Fibroblast of skin of abdomen (primary cell): ENCODE measurements at places on chromosomes 2 and 18.

- DNase-seq, result no peak
These were observed 76.0 kb downstream of the ARHGAP15 start for GRCh38 chr2:143205106-143205764.

- no peak for DNase-seq
These were observed 251.7 kb upstream of the ST6GAL2 start for GRCh38 chr2:107137706-107138105.

DNA sequence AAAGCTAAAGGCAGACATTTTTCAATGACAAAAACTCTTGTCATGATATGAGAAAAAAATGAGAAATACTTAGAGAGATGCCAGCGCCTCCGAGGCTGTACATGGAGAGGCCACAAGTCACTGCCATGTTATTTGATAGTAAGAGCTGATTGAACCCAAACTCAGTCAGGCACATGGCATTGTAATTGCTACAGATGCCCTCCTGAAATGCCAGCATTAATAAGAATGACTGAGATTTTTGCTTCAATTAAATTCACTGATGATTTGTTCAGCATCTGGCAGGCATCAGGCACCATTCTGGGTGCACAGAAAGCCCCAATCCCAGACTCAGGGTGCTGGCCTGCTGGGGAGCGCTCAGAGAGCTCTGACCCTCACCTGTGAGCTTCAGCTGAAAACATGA lies 129.0 kb upstream of the PXDN start:
- DNase-seq, result no peak

DNA sequence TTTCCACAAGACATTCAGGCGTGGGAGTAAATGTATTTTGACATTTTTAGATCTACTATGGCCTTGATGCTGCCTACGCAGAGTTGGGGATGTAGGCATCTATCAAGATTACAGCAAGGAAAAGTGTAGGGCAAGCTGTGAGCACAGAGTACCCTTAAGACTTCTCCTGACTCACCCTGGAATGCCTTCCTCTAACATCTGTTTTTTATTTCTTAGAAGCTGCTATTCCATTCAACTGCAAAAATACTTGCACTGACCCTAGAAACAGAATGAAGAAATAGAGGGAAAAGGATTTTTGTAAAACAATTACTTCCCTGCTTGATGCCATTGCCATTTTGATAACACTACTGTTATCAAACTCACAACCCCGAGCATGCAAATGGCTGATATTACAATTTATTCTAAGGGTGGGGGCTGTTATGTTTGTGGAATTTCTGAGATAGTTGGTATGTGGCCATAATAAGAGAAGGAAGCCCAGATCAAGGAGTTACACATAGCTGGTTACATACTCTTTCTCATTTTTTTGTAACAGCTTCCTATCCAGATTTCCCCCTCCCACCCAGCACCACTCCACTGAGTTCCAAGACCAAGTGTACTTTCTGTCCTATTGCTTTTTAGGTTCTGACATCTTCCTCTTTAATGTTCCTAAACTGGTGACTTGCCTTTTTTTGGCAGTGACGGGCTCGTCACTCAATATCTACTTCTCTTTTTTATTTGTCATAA lies 6.0 kb upstream of the ROCK1 start:
- peak; percentile 93 for DNase-seq

DNA sequence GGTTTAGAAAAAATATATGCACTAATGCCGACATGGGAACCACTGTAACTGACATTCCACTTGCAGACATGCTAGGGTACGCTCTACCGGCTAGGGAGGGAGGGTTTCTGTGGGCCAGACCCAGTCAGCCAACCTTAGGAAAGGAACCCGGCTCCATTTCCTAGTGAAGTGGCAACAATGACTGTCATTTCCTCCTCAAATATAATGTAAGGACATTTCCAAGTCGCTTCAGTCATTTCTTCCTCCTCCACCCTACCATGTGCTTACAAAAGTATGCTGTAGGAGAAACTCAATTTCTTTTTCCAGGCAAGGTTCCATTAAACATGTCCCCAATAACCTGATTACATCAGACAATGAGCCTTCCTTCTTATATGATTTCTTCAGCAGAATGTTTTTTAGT lies 64.3 kb upstream of the PSMD14 start:
- no peak for DNase-seq

GRCh38 chr2:45273412-45274249 lies 264.4 kb upstream of the SIX2 start:
- no peak for DNase-seq

- peak; percentile 57 for DNase-seq
These were observed 406.8 kb downstream of the NBAS start for GRCh38 chr2:15154297-15154696.

DNA sequence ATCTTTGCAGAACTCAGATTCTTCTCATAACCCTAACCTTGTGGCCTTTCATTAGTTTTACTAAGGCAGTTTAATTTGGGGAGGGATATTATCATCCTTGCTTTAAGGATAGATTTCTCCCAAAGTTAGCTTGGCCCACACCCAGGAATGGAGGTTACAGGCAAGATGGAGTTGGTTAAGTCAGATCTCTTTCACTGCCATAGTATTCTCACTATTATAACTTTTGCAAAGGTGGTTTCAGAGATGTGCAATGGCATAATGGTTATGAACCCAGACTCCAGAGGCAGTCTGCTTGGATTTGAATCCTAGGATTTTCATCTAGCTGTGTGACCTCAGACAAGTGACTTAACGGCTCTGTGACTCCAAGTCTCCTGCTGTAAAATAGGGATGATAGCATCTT lies 48.7 kb upstream of the NDUFV2 start:
- DNase-seq, result no peak

DNA sequence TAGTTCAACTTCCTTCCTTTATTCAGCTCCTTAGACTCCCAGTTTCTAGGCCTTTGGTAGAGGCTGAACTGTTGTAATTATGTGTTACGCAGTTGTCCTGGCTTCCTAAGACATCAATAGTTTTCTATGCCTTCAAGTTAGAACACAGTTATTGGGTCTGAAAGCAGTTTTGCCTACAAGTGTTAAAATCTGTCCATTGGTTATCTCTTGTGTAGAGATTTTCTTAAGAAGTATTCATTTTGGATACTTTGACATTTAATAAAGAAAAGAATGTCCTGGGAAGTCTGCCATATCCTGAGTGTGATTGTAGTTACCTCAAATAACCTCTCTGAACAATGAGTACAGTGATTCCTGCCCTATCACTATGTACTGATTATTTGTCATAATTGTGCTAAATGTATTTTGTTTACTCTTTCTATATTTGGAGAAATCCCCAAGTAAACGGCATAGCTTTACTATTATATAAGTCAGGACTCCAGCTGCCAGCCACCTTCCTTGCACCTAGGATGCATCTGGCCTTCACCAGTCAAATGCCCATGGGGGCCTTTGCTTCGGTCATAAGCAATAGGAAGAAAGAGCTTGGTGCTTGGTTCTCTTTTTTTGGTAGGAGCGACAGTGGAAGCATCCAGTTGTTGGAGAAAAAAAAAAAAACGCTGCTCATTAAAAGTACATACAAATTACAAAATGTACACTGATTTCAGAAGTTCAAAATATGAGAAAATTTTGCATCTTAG lies 449.5 kb upstream of the PKDCC start:
- peak; percentile 33 for DNase-seq

GRCh38 chr18:54004828-54005227 lies 219.6 kb downstream of the MBD2 start:
- no peak for DNase-seq

GRCh38 chr2:71816815-71817214 lies 330.8 kb downstream of the CYP26B1 start:
- DNase-seq, result peak; percentile 69

GRCh38 chr18:3782901-3783300 lies 332.9 kb downstream of the TGIF1 start:
- DNase-seq, result peak; percentile 13

- DNase-seq, result no peak
These were observed 22.7 kb downstream of the MTHFD2 start for GRCh38 chr2:74221091-74221490.

DNA sequence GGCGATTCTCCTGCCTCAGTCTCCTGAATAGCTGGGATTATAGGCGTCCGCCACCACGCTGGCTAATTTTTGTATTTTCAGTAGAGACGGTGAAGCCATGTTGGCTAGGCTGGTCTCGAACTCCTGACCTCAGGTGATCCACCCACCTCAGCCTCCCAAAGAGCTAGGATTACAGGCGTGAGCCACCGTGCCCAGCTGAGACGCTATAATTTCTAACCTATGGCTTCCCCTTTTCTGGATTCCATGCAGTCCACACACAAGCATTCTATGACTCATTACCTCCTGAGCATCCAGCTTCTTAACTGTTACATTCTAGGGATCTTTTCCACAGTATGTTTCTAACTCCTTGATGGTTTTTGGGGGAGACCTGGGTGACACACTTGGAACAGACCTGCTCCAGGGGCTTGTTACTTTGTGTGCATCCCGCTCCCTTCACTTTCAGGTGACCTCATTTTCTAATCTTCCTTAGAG lies 11.8 kb upstream of the KCMF1 start:
- DNase-seq, result peak; percentile 84

DNA sequence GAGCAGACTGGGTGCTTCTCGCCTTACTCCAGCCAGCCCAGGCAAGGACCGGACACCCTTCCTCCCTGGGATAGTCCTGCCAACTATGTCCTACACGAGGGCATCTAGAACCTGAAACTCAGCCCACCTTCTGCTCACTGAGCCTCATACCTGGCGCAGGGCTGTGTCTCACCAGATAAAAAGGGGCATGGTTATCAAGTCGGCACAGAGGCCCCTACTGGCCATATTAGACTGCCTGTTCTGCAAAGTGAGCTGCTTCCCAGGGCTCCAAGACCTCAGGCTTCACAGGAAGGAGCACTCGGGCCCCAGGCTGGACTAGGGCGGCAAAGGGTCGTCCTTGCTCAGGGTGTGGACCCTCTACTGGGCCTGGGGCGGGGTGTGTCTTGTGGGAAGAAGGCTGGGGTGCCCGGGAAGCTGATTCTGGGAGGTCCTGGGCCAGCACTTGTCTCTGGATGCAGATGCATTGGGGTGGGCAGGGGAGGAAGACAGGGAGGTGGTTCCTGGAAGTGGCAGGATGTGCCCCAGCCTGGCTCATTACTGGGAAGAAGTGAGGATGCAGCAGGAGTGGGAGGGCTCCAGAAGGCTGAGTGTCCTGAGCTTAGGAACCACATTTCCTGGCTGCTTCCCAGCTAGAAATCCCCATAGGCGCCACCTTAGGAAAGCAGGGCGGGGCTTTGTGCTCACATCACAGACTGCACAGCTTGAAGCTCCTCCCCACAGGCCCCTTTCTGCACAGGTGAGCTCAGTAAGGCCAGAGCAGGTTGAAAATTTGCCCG lies 19.6 kb downstream of the EHD3 start:
- DNase-seq, result no peak

GRCh38 chr2:180061085-180061484 lies 54.0 kb upstream of the CWC22 start:
- DNase-seq, result no peak

DNA sequence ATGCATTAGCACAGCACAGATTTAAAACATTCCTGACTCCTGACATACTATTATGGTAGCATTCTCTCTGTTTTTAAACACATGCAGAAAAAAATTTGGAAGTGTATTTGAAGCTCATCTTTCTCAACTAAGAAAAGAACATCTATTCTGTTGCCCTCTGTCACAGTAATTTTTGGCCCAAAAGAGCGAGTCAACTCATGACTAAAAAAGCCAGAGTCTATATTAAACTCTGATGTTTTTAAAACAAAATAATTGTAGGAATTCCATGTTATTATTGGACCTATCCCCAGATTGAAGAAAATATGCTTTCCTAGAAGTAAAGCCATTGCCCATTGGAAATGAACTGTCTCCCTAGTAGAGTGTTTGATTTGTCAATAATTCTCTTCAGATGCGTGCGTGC lies 96.7 kb downstream of the CRIM1 start:
- DNase-seq, result peak; percentile 83

- peak; percentile 84 for DNase-seq
These were observed 218.0 kb upstream of the TRIB2 start for GRCh38 chr2:12498704-12499103.

DNA sequence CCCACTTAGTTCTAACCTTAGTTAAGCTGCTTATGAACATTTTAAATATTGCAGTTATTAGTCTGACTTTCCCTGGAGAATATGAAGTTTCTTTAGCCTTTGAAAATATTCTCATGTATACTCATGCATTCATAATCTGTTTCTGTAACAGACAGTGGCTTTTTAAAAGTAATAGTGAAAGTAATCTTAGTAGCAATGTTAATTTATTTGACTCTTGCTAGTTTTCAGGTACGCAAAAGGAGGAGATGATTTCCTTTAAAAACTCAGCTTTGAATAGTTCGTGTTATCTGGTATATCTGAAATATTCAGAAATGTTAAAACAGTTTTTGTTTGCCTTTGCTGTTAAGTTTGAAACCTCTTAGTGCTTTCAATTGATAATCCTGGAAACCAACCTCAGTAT lies 3.8 kb downstream of the ANKRD12 start:
- DNase-seq, result no peak

GRCh38 chr2:59385971-59386370 lies 1144.8 kb upstream of the FANCL start:
- DNase-seq, result no peak

- peak; percentile 54 for DNase-seq
These were observed 117.3 kb downstream of the GALR1 start for GRCh38 chr18:77366720-77367641.

DNA sequence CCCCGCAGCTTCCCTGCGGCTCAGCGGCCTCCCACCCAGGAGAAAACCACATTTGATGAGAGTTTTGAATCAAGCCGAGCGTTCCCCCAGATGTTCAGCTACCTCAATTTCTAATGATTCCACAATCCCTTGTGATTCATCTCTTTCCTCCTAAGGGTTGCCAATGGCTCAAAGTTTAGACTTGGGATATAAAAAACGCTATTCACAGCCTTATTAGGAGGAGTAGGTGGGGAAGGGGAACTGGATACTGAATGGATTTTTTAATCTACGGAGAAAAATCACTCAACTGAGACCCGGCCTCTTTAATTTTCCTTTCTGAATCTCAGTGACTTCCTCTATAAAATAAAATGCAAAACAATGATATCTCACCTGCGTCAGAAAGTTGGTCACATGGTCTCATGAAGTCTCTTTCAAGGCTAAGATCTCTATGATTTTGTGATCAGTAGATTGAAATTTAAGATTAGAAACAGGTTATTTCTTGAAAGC lies 192.6 kb upstream of the TCF4 start:
- peak; percentile 75 for DNase-seq

GRCh38 chr18:55265984-55266383 lies 306.7 kb upstream of the CCDC68 start:
- peak; percentile 88 for DNase-seq

GRCh38 chr18:75213611-75214331 lies 3.2 kb downstream of the TSHZ1 start:
- peak; percentile 85 for DNase-seq

GRCh38 chr2:55526174-55526573 lies 6.7 kb downstream of the CFAP36 start:
- no peak for DNase-seq

- no peak for DNase-seq
These were observed 70.4 kb upstream of the ARHGAP15 start for GRCh38 chr2:143058851-143059250.
